ENCODE measurements at places on chromosomes 5 and 9.

DNA sequence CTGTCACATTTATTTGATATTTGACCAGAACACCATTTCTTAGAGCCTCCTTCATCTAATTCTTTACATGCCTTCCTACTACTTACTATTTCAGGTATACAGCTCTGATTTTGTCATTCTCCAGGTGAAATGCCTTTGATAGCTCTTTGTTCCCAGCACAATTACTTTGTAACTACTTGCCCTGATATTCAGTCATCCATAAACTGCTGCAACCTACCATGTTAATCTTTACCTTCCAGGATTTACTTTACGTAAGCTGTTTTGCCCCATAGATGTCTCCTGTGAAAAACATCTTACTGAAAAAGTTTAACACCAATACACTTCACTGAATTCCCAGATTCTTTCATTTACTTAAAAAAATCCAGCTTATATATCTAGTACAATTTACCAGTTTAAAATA lies 443.8 kb upstream of the CYLC2 start:
- DNase-seq = no peak

DNA sequence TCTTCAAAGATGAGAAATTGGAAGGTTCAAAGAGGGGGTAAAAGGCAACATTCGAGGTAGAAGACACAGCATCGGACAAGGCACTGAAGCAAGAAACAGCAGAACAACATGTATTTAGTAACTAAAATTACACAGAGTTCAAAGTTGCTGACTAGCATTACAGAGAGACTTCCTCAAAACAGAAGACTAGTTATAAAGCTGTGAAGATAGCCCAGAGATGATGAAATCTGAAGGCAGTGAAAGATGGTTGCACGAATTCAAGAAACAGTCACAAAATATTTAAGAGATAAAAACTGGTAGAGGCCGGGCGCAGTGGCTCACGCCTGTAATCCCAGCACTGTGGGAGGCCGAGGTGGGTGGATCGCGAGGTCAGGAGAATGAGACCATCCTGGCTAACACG lies 16.3 kb downstream of the MAPKAP1 start:
- no peak for DNase-seq

DNA sequence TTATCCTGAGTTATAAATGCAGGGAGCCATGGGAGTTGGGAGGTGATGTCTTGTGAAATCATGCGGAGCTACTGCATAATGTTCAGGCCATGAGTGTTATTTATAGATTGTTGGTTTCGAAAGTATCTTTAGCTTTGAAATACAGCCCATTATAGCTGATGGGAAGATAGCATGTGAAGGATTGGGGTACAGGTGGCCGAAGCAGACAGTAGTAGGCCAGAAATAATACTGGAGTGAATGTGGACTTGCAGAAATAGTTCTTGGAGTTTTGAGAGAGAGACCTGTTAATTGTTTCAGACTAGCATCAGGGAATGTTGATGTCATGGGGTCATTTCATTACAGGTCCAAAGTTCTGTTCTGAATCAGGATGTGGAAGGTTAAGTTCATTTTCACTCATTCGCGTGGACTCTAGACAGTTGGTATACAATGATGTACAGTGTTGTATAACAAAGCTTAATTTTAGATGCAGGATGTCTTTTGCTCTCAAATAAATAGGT lies 3.8 kb downstream of the ATP6V1G1 start:
- no peak for DNase-seq

DNA sequence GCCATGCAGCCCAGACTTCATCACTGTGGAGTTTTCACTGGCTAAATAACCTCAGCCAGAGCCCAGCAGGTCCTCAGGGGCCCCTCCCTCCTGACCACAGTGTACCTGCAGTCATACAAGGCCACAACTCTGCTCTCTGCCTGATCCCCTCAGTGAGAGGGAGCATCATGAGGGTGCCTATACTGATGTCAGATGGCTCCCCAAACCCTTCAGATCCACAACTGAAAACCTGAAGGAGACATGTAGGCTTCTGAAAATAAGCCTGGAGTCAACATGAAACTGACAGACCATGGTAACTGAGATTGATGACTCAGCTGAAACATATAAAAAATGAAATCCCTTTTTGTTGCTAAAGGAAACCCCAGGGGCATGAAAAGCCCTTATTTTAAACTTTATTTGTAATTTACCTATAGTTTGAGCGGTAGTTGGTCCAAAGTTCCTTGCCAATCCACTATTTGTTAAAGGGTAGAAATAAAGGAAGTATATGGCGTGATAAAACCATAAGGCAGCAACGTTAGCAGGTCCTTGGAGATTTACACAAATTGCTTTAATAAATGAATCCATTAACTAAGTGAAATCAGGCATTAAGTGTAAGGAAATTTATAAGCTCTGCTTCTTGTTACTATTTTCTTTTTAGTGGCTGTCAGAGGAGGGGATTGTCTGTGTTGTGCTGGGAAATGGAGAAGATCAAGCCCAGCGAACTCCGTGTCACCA lies 68.3 kb downstream of the FGF1 start:
- no peak for DNase-seq

DNA sequence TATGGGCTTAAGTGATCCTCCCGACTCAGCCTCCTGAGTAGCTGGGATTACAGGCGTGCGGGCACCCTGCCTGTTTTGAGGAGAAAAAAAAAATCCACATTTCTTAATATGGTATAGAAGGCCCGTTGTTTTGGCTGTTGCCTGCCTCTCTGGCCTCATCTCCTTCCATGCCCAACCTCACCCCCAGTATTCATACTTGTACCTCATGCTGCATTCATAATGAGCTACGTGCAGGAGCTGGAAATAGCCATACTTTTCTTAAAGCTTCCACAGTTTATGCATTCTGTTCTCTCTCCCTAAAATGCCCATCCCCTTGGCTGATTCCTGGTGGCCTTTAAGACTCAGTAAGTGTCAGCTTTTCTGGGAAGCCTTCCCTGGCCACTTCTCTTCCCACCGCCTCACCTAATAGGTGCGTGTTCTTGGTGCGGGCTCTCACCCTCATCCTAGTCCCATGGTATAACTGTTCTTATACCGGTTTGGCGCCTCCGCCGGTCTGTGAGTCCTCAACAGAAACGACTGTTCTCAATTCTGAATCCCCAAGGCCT lies 2.1 kb upstream of the TPM2 start:
- DNase-seq = no peak

- no peak for DNase-seq
These were observed 154.3 kb downstream of the HMHB1 start for GRCh38 chr5:143966280-143966679.

- DNase-seq = no peak
These were observed 9.3 kb upstream of the RBM22 start for GRCh38 chr5:150710165-150710564.

GRCh38 chr5:132424167-132424880 lies 54.8 kb downstream of the SLC22A5 start:
- no peak for DNase-seq

- DNase-seq = no peak
These were observed 652.2 kb upstream of the WWC1 start for GRCh38 chr5:167639273-167639672.
